Stromal cell of bone marrow (primary cell): ENCODE measurements at places on chromosomes 11 and 22.
A peak's percentile ranks its signal among the peaks of the same experiment; 100 is the strongest.

DNA sequence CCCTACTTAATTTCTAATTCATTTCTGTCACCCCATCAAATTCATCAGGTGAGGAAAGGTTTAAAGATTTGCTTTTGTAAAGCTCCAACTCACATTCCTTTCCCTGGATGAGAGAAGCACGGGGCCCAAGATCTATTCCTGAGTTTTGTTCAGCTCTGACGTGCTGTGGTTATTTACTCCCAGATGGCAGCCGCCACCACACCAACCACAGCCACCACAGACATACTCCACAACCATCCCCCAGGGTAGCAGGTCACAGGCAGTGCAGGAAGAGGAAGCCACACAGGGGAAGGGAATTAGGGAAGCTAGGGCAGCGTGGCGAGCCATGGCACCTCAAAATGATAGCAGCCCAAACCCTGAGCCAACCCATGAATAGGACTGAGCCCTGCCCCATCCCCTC lies 63.5 kb upstream of the CSNK2A3 start:
- DNase-seq = peak; percentile 40

DNA sequence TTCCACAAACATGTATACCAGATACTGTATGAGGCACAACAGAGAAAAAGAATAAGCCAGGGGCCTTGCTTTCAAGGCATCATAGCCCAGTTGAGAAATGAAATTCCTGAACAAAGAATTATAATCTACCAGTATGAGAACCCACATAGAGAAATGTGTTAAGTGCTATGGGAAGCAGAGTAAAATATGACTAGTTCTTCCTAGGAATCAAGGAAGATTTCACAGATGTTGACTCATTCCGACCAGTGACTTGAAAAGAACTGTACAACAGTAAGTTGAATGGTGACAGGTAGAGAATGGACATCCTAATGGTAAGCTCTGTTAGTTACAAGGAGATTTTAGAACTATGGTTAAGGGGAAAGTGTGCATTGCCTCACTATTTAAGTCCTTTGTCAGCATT lies 102.6 kb downstream of the TRIM44 start:
- no peak for DNase-seq

- DNase-seq = no peak
These were observed 344.4 kb upstream of the LRRC4C start for GRCh38 chr11:41803895-41804294.

GRCh38 chr22:38845004-38845740 lies 1.3 kb upstream of the NPTXR start:
- DNase-seq = peak; percentile 10

- DNase-seq = no peak
These were observed 43.2 kb downstream of the PANX1 start for GRCh38 chr11:94171693-94172440.

GRCh38 chr11:12276356-12276755 lies 101.0 kb upstream of the PARVA start:
- DNase-seq = no peak

- DNase-seq = no peak
These were observed 300.2 kb downstream of the LARGE1 start for GRCh38 chr22:33620085-33620484.

GRCh38 chr11:35036639-35037038 lies 102.3 kb upstream of the CD44 start:
- no peak for DNase-seq

GRCh38 chr22:35995348-35995747 lies 33.3 kb downstream of the RBFOX2 start:
- DNase-seq = no peak

- DNase-seq = no peak
These were observed 33.5 kb upstream of the TXNRD2 start for GRCh38 chr22:19974935-19975706.

DNA sequence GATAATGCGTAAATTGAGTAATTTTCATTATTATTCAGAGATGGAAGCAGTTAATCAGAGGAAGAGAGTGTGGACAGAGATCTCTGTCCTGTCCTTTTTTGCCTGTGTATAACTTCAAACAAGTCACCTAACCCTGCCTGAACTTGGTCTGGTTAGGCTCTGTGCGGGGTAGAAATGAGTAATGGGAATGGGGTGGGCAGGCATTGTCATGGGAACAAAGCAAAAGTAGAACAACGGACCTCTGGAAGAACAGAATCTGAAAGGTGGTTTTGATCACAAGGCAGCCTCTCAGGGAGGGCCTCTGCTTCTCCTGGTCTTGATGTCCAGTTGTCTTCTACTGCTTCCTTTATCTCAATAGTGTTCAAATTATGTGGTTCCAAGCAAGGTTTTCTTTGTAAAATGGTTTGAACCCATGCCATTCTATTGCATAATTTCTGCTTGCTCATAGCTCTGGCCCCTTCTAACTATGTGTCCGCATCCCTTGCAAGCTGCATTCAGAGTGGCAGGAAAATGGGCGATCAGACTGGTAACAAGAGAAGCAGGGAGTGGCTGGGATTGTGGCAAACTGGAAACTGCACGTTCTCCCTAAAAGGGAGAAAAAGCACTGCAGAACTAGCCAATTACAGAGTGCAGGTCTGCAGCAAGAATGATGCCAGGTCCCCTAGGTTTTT lies 76.1 kb downstream of the PRR5L start:
- peak; percentile 85 for DNase-seq

DNA sequence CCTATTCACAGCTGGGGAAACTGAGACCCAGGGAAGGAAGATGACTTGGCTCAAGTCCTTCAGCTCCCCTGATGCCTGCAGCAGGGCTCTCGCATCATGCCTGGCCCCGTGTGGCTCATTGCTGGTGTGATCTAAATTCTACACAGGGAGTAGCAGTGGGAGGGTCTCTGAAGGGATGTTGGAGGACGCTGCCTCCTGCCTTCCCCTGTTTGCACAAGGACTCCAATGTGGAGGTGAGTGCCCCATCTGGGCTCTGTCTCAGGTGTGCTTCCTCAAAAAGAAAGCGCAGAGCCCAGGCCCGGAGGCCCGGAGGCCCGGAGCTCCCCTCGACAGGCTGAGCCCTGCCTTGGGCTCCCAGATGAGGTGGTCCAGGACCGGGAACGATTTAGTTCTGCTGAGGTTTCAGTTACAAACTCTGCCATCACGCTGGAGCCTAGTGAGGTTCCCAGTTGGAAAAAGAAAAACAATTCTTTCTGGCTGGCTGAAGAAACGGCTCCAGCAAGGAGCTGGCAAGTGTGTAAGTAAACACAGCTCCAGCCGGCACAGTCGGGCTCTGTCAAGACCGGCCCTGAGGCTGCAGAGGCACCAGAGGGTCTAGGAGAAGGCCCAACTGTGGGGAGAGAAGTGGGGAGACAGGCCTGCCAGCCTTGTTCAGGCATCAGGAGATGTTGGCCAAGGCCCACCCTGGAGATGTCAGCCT lies 49.8 kb downstream of the NAT10 start:
- no peak for DNase-seq

DNA sequence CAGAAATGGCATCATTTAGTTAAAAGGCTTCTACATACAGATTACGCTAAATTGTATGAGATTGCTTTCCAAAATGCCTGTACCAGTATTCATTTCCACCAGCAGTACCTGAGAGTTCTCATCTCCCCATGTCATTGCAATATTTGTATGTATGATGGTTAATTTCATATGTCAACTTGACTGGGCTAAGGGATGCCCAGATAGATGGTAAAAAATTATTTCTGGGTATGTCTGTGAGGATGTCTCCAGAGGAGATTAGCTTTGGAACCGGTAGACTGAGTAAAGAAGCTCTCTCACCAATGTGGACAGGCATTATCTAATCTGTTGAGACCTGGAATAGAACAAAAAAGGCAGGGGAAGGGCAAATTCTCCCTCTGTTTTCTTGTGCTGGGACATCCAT lies 6.9 kb downstream of the ADM start:
- no peak for DNase-seq

DNA sequence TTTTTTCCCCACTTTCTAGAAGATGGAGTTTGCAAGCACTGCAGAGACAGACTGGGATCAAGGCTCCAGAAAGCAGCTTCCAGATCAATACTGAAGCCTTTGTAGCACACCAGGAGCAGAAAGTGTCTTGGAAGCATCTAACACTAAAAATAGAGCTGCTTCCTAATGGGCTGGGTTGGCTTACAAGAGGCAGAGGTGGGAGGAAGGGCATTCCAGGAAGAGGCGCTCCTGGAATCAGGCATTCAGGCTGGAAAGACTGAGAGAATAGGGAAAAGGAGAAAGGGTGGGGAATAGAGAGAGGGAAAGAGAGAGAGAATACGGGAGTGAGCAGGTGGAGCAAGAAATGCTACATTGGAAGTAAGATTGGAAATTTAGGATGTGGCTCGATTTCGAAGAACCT lies 395.9 kb downstream of the OPCML start:
- DNase-seq = no peak

DNA sequence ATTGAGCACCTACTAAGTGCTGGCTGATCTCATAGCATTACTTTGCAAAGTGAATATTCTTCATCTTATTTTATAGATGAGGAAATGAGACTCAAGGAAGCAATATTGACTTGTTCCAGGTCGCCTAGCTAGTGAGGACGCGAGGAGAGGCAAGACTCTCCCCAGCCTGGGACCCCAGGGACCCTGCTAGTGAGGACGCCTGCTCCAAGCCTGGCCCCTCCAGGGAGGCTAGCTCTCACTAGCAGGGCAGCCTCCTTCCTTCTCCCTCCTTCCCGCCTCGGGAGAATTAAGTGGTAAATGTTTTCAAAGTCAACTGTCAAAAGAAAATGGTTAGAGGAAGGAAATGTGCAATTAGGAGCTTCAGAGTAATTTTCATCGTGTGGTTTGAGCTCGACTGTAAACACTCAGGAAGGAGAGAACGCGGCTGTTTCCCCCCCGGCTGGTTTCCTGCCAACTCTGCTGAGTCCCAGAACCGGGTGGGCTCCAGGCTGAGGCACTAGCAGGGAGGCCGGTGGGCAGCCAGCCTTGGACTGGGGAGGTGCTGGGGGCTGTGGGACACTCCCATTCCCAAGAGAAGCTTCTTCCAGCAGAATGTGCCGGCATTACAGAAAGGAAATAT lies 17.9 kb downstream of the MYEOV start:
- no peak for DNase-seq

GRCh38 chr11:1287928-1288327 lies 21.5 kb downstream of the TOLLIP start:
- no peak for DNase-seq

DNA sequence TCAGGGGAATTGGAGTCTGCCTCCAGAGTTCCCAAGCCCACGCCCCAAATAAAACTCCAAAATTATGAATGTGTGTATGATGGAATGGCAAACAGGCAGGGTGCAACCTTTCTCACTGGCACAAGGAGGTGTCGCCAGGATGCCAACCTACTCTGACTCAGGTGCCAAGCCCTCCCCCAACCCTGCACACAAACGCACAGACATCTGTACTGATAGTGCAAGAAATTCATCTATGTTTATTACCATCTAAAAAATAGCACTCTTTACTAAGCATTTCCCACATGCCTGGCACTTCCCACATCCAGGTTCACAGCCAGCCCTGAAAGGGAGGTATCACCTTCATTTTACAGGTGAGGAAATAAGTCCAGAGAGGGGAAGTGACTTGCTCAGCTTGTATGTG lies 1.2 kb downstream of the PLA2G3 start:
- no peak for DNase-seq

- DNase-seq = no peak
These were observed 11.7 kb downstream of the EIF3L start for GRCh38 chr22:37860796-37861421.

DNA sequence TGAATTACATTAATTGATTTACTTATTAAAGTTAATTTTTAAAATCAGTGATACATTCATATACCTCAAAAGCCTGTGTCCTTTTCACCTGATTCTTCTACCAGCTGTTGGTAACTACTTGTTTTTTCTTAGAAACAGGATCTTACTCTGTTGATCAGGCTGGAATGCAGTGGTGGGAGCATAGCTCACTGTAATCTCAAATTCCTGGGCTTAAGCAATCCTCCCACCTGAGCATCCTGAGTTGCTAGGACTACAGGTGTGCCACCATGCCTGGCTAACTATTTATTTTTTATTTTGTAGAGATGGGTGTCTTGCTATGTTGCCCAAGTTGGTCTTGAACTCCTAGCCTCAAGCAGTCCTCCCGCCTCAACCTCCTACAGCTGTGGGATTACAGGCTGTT lies 4.7 kb downstream of the TRIM44 start:
- no peak for DNase-seq

DNA sequence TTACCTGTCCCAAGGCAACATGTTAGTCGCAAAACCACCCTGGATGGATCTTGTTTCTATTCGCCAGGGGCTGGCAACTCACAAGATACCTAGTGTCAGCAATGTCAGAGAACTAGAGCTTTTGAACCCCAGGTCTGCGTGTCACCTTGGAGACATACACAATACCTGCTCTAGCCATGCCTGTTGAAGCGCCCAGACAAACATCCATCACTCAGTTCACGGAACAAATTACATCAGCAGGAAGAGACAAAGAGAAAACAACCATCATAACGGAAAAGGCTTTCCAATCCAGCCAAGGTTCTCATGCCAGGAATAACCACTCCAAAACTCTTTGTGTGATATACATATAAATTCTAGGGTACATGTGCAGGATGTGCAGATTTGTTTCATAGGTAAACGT lies 2.2 kb downstream of the CD59 start:
- DNase-seq = no peak

GRCh38 chr11:16935518-16936302 lies 78.5 kb downstream of the PLEKHA7 start:
- DNase-seq = peak; percentile 37

DNA sequence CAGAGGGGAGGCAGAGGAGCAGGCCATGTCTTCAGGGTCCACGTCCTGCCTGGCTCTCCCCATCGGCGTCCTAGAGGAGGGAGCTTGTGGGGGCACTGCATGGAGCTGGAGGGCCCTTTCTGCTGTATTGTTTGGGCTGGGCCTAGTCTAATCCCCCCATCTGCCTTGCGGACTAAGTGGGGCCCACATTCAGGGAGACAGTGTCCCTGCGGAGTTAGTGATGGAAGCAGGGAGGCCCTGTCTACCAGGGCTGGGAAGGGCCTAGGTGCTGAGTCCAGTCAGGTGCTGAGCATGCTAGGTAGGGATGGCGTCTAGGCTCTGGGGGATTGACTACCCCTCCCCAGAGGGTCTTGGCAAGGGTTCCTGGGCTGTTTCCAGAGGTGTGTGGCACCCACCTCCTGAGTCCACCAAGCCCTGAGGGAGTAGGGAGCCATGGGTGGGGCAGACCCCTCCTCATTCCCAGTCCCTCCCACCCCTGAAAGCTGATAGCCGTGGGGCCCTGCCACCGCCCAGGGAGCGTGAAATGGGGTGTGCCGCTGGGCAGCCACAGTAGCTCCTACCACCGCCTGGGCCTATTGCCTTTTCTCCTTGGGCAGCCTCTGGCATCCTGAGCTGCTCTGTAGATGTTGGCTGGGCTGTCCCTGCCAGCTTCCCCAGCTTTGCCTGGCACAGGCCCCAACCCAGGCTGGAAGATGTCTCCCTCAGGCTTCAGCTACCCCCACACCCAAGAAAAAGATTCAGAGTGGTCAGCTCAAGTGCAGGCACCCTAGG lies 1.9 kb upstream of the POLD4 start:
- DNase-seq = no peak

DNA sequence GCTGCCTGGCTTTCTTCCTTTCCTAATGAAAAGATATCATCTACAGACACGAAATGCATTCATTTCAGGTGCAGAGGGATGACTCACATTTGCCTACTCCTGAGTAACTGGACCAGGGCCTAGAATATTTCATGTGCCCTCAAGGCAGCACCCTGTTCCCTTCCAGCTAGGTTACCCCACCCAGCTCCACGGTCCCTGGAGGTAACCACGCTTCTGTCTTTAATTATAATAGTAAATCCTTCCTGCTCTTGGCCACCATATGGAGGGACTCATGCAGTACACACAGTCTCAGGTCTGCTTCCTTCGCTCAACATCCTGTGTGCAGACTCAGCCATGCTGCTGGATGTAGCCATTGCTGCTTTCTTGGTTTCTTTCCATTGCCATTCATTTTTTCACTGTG lies 22.3 kb downstream of the DHCR7 start:
- no peak for DNase-seq
